Panc1 (cell line): ENCODE measurements at places on chromosomes 7 and 10.

DNA sequence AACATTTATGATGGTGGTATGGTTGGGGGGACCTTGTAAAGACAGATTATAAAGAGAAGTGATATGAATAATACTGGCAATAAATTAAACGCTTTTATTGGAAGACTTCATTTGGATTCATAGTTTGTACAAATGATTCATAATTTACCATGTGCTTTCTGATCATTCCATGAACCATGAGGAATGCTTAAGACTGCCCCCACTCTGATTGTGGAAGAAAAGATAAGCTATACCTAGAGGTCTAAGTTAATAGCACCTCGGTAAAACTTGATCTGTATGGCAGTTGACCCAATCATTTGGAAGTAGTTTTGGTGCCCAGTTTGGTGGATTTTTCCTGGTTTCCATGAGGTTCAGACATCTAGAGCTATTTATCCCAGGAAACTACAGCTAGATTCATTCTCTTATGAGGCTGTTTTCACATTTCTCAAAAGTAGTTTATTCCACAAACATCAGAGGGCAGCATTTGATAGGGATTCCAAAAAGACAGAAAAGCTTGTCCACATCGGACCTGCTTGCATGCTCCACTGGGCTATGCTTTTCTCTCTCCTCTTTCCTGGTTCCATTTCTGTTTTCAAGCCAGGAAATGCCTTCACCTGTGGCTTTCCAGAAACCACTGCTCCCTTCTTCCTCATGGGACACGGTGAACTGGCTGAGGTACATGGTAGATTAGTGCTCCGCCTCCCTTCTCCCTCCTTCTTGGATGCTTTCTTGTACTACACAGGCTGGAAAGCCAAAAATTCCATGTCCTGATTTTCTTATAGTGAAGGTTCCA, 29.2 kb downstream of the TFAM start:
- H3K4me3 ChIP-seq, result no peak overlapping the region
- no peaks in the 10 kb centered on the region for H3K27me3 ChIP-seq
- H3K4me1 ChIP-seq, result no peaks in the 10 kb centered on the region

GRCh38 chr7:24863626-24864025, 106.4 kb upstream of the GSDME start:
- no peaks in the 10 kb centered on the region for H3K36me3 ChIP-seq
- no peak for DNase-seq
- no peak overlapping the region for H3K27ac ChIP-seq
- H3K27me3 ChIP-seq, result no peaks in the 10 kb centered on the region

DNA sequence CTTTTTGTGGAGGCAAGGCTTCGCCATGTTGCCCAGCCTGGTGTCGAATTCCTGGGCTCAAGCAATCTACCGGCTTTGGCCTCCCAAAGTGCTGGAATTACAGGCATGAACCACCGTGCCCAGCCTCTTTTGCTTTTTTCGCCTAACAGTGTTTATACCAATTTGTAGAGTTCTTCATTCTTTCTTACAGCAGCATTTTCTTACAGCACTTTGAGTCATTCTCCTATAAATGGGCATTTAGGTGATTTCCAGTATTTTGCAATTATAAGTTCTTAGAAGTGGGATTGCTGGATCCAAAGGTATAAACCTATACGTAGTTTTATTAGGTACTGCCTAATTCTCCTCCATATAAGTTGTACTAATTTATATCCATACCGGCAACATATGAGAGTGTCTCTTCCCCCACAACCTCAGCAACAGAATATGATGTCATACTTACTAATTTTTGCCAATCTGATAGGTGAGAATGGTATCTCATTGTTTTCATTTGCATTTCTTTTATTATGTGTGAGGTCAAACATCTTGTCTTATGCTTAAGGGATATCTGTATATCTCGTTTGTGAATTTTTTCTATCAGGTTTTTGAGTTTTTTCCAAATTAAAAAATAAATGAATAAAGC, 39.1 kb downstream of the SUFU start:
- H3K4me3 ChIP-seq, result no peak overlapping the region
- H3K4me1 ChIP-seq, result no peaks in the 10 kb centered on the region
- H3K27me3 ChIP-seq, result no peaks in the 10 kb centered on the region

DNA sequence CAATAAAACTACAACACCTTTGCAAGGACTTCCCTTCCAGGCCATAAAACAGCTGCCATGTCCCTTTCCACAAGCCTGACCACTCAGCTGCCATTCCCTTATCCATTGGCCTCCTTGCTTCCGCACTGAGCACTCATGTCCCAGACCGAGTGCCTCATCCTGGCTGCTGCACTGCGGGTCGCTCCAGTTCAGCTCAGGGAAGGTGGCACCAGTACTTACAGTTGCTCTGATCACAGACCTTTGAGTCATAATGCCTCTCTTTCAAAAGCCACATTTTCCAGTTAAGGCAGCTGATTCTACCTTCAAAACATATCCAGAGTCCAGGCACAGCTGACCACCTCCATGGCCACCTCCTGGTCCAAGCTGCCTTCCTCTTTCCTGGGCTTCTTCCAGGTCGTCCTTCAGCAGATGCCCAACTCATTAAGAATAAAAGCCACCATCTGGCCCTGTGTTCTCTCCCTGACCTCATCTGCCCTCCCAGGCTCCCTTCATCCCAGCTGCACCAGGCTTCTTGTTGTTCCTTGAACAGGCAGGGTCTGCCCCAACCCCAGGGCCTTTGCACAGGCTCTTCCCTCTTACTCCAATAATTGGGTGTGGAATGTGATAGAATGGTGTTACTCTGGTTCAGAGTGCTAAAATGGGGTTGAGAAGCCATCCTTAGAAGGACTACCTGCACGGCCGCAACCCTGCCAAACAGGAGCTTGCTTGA, 64.5 kb downstream of the RAMP3 start:
- peaks cover 15% of the 10 kb centered on the region for H3K27me3 ChIP-seq
- no peaks in the 10 kb centered on the region for H3K4me1 ChIP-seq
- DNase-seq, result no peak

GRCh38 chr10:3716093-3716492, 68.9 kb downstream of the KLF6 start:
- H3K4me1 ChIP-seq, result no peaks in the 10 kb centered on the region; the same call in 1 of the 2 replicates
- H3K27ac ChIP-seq, result no peak overlapping the region
- no peak for DNase-seq
- H3K36me3 ChIP-seq, result no peaks in the 10 kb centered on the region

DNA sequence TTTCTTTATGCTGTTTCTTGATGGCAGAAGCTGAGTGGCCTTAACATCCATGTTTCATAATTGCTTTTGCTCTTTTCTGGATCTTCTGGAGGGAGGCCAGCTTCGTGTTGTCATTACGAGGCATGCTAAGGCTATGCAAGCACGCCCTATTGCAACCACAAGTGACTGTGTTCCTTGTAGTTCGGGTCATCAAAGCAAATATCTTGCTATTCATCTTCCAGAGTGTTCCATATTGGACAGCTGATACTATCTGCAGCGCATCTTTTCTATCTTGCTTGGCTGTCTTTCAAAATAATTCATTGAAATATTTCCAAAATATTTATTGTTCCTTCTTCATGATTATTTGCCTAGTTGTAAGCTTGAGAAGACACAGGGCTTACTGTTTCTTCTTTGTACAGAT, 5.0 kb downstream of the EPHB6 start:
- H3K36me3 ChIP-seq, result no peaks in the 10 kb centered on the region; the same call in 1 of the 2 replicates
- H3K4me1 ChIP-seq, result no peaks in the 10 kb centered on the region; the same call in 1 of the 2 replicates
- H3K27me3 ChIP-seq, result peaks cover 17% of the 10 kb centered on the region
- DNase-seq, result no peak
- H3K4me3 ChIP-seq, result no peak overlapping the region
